ENCODE measurements at places on chromosomes 6 and 20. TPM values are rescaled to one million over a fixed set of nuclear protein-coding genes. Genes with fewer than 3 reads are reported as not detected.

GRCh38 chr6:133085896-133086295 lies 155.3 kb upstream of the EYA4 start:
- no peak for ATAC-seq

- ATAC-seq = no peak
These were observed 11.3 kb downstream of the MBOAT1 start for GRCh38 chr6:20200761-20201630.

CFB gene
- 1.5 TPM for total RNA-seq

DNA sequence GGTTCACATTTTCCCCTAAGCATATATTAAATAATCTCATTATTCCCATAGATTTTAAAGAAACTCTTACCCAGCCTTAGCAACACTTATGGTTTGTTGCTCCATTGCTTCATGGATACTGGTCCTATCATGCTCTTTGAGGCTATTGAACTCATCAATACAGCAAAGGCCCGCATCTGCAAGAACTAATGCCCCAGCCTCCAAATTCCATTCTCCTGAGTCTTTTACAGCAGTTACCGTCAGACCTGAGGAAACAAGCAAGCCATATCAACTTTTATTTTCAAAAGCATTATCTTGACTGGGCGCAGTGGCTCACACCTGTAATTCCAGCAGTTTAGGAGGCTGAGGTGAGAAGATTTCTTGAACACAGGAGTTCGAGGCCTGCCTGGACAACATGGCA lies 37.7 kb upstream of the ASF1A start:
- ATAC-seq = no peak

ACSS2 gene
- total RNA-seq = 31.7 TPM
